ENCODE measurements at places on chromosomes 1 and 21. TPM values are rescaled to one million over a fixed set of nuclear protein-coding genes. Genes with fewer than 3 reads are reported as not detected.
A peak's percentile ranks its signal among the peaks of the same experiment; 100 is the strongest.

DNA sequence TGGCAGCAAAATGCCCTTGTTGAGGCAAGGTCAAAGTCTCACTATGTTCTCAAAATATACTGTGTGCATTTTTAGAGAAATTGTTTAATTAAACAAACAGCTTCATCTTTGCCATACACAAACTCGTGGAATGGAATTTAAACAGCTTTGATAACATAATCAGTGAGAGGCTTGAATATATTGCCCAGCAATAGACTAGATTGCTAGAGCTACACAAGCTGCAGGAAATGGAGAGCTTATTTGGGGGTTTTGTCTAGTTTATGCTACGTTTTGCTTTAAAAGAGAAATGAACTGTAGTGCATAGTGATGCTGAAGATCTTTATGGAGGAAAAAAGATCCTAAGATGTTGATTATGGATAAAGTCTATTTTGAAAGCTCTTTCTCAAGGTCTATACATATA, 166.8 kb upstream of the HMCN1 start:
- DNase-seq: no peak
- H3K4me3 ChIP-seq: peak overlapping the region; percentile 14
- H3K27me3 ChIP-seq: no peaks in the 10 kb centered on the region
- peak overlapping the region; percentile 91 for H3K27ac ChIP-seq

The TNFSF4 gene
- total RNA-seq: 0.31 TPM

The PLEKHN1 gene
- total RNA-seq: 11.9 TPM

DNA sequence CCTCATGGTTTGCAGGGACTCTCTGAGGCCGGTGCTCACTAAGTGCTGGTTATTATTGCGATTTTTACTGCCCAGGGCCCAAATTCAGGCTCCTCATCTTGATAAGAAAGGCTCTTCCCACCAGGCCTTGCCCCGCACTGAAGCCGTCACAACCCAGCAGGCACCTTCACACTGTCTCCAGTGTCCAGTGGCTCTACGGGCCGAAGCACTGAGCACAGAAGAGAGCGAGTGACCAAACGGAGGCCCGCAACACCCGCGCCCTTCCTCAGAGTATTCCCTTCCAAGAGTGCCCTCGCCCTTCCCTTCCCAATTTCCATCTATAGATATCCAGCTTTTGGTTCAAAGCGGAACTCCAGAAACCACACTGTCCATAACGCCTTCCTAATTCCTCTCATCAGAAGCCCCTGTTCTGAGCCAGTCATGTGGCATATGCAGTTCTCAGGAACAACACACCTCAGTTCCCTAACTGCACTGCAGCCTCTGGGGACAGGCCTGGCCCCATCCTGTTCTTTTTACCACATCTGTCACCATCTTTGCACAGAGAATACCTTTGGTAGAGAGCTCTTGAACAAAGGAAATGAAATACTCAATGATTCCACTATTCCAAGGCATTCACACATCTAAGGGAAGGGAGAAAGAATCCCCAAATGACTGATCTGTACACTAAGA, 15.1 kb downstream of the FALEC start:
- peaks cover 27% of the 10 kb centered on the region for H3K36me3 ChIP-seq
- H3K4me3 ChIP-seq: no peak overlapping the region
- peaks cover 61% of the 10 kb centered on the region for H3K4me1 ChIP-seq
- H3K27ac ChIP-seq: peak overlapping the region; percentile 16

The LMOD1 gene
- not detected for total RNA-seq

DNA sequence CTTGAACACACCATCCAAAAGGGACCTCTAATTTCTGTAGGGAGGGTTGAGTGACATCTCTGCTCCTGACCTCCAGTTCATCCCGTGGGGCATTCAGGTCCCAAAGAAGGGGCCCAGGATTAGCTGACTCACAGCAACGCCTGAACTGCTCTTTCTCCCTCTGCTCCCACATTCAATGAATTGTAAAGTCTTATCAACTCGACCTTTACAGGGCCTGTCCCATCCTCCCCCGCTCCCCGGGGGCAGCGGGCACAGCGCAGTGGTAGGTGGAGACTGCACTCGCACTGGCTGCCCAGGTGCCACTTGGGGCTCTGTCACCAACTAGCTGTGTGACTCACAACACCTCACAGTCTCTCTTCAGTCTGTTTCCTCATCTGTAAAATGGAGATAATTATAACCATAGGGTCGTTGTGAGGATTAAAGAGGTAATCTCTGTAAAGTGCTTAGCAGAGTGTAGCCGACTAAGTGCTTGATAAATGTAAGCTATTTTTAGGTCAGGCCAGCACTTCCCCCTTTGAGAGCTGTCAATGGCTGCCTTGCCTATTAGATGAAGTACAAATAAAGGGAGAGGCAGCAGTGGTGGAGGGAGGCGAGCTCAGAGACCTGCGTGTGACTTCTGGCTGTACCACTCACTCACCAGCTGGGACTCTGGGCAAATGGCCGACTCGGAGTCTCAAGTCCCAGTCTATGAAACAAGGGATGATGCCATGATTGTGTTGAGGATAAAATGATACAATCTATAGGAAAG, 637 bp upstream of the MYBPHL start:
- H3K4me1 ChIP-seq: no peaks in the 10 kb centered on the region
- H3K27me3 ChIP-seq: no peaks in the 10 kb centered on the region
- no peaks in the 10 kb centered on the region for H3K36me3 ChIP-seq
- peak; percentile 10 for DNase-seq

DNA sequence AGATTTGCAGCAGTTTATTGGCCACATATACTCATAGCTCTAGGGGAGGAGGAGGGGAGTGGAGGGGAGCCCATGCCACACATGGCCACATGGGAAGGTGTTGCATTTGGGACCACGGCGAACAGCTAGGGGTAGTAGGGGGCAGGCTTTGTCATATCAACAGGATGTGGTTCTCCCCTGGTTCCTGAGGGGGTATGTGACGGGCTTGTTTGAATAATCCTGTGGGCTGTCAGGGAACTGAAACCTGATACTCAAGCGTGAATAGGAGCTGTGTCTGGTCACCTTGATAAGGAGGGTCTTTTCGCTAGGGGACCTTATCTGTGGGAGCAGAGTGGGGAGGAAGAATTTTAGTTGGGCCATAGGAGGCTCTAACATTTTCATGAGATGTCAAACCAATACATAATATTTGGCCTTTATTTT, 264.7 kb downstream of the CTH start:
- H3K4me3 ChIP-seq: no peak overlapping the region
- no peaks in the 10 kb centered on the region for H3K36me3 ChIP-seq
- DNase-seq: no peak
- H3K27me3 ChIP-seq: no peaks in the 10 kb centered on the region
- no peaks in the 10 kb centered on the region for H3K4me1 ChIP-seq
- H3K27ac ChIP-seq: no peak overlapping the region

DNA sequence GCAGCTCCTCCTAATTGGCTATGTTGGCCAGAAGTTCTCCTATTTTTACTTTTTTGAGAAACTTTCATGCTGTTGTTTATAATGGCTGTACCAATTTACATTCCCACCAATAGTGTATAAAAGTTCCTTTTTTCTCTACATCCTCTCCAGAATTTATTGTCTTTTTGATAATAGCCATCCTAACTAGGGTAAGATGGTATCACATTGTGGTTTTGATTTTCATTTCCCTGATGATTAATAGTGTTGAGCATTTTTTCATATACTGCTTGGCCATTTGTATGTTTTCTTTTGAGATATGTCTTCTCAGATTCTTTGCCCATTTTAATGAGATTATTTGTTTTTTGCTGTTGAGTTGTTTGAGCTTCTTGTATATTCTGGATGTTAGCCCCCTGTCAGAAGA, 46.8 kb downstream of the NTMT2 start:
- no peak for DNase-seq
- H3K4me3 ChIP-seq: no peak overlapping the region
- no peaks in the 10 kb centered on the region for H3K36me3 ChIP-seq
- H3K27ac ChIP-seq: no peak overlapping the region
- H3K27me3 ChIP-seq: peaks cover 24% of the 10 kb centered on the region
- H3K4me1 ChIP-seq: no peaks in the 10 kb centered on the region

- DNase-seq: no peak
- H3K36me3 ChIP-seq: no peaks in the 10 kb centered on the region
- no peak overlapping the region for H3K27ac ChIP-seq
- no peaks in the 10 kb centered on the region for H3K27me3 ChIP-seq
Measured at GRCh38 chr1:202069662-202070061, 53.1 kb upstream of the GPR37L1 start.

DNA sequence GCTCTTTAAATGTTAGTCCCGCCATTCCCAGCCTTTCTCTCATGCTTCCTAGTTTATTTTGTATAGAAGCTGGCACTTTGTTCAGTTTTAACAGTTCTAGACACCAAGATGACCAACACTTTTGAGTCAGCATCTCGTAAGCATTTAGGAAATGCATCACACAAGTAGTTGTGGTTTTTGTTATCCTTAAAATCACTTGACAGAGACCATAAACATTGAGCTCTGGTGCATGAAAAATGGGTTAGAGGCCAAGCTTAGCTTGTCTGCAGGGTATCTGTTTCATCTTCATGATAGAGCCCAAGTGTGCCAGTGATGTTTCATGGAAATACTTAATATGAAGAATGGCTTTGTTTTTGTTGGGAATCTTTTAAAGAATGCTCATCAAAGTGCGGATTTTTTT, 159.7 kb downstream of the DISP1 start:
- H3K27ac ChIP-seq: no peak overlapping the region
- H3K4me1 ChIP-seq: no peaks in the 10 kb centered on the region
- no peak for DNase-seq
- no peak overlapping the region for H3K4me3 ChIP-seq

DNA sequence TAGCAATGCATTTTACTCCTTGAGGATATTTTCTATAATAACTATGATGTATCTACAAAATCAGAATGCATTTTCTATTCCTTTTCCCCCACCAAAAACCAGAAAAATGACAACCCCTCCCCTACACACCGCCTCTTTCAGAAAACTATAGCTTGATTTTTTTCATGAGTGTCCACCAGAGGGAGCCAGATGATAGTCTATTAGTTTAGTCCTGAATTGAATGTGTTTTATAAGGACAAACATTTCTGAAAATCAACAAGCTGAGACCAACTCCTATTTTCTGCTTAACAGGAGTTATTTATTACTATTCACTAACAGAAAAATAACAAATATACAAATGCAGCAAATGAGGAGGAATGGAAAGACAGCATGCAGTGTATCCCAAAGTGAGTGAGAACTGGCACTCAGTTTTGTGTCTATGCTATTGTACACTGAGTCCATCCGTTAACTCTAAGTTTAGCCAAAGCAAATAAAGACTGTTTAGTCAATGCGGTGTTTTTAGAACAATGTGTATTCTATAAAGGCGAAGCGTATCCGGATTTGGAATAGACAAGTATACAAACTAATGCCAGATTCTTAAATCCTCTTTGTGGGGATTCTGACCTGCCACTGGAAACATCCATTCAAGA, 182.6 kb downstream of the VAV3 start:
- peaks cover 1% of the 10 kb centered on the region for H3K4me1 ChIP-seq
- no peak overlapping the region for H3K27ac ChIP-seq
- peaks cover 11% of the 10 kb centered on the region for H3K27me3 ChIP-seq
- H3K36me3 ChIP-seq: no peaks in the 10 kb centered on the region
- H3K4me3 ChIP-seq: no peak overlapping the region
- DNase-seq: peak; percentile 38

Data from Calu3 (cell line).